ENCODE measurements at places on chromosomes 2 and 18.

DNA sequence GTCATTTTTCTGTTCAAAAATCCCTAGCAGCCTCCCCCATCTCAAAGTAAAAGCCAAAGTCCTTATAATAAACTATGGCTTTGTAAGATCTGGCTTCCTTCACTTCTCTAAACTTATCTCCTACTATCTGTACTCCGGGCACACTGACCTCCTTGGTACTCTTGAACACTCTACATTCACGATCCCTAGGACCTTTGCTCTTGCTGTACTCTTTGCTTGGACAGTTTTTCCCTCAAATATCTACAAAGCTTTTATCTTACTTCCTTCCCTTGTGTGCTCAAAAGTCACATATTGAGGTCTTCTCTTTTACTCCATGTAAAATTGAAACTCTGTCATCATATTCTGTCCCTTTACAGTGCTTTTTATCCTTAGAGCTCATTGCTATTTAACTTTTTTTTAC lies 616.6 kb downstream of the IRS1 start:
- no peak for DNase-seq

GRCh38 chr18:44507729-44508325 lies 172.9 kb upstream of the SETBP1 start:
- no peak for DNase-seq

- no peak for DNase-seq
Measured at GRCh38 chr2:10448576-10449485, 704 bp upstream of the ODC1 start.

GRCh38 chr2:75173740-75174139 lies 25.6 kb downstream of the TACR1 start:
- no peak for DNase-seq

GRCh38 chr2:9769171-9770005 lies 73.9 kb upstream of the TAF1B start:
- DNase-seq = no peak

- no peak for DNase-seq
Measured at GRCh38 chr2:190533175-190533967, 1.2 kb downstream of the NEMP2 start.

DNA sequence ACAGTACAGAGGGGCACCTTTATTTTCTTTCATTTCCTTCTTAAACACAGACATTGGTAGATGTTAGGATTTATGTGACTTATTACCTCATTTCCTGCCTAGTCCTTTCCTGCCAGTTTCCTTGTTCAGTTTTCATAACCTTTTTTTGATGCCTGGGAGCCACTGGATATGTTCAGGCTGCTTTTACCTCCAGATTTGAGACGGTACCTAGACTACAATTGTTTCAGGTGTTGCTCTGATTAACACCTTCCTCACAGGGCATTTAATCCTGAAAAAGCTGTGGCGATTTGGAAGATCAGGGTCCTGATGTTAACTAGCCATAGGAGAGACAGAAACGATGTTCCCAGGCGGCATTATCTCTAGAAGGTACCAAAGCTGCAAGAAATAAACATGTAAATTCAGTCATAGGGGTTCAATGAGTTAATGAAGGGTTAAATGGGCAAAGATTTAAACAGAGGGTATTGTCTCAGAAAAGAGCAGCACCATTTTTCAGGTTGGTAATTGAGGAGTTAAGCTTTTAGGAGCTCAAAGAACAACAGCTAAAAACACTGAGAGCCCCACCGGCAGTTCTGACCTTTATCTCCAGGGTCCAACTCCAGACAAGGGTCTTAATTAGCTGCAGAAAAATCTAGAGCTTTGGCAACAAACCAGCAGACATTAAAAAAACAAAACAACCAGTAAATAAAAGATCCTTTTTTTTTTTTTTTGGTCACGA lies 93.3 kb downstream of the HRH4 start:
- DNase-seq = no peak

- DNase-seq = no peak
Measured at GRCh38 chr2:10096641-10097040, 16.4 kb upstream of the CYS1 start.

- no peak for DNase-seq
Measured at GRCh38 chr2:179332903-179333302, 68.3 kb upstream of the SESTD1 start.

All from COLO829 (cell line).